ENCODE measurements at places on chromosomes 1 and 21.

- no peak for DNase-seq
Observed at GRCh38 chr1:68904477-68904876, 407.6 kb upstream of the DEPDC1 start.

DNA sequence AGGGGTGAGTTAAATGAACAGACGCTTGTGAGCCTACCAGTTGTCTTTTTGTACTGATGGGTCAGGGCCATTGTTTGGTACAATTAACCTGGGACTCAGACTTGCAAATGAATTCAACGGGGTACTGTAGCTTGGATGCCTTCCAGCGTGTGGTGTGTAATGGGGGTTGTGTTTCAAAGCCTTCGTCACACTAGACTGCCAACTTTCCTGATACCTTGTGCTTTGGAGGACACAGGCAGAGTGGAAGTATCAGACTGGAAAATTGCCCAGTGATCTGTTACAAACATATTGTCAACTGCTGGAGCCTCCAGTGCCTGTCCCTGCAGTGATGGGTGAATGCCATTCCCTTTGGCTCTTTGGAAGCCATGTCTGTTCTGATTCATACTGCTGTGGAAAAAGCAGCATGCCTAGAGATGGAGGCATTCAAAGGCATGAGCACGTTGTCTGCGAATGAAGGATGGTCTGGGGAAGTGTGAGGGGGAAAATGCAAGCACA, 384.5 kb downstream of the LMX1A start:
- DNase-seq: no peak

- no peak for DNase-seq
Observed at GRCh38 chr1:61124696-61125095, 42.3 kb downstream of the NFIA start.

GRCh38 chr1:46372431-46372830, 21.7 kb upstream of the FAAH start:
- no peak for DNase-seq

GRCh38 chr1:191895049-191895448, 263.2 kb upstream of the RGS18 start:
- no peak for DNase-seq

- peak; percentile 29 for DNase-seq
Observed at GRCh38 chr1:1678581-1679380, 13.8 kb downstream of the SLC35E2B start.

- no peak for DNase-seq
Observed at GRCh38 chr1:35605071-35605866, 32.2 kb downstream of the TFAP2E start.

GRCh38 chr1:119634016-119634415, 14.1 kb downstream of the ZNF697 start:
- DNase-seq: no peak

DNA sequence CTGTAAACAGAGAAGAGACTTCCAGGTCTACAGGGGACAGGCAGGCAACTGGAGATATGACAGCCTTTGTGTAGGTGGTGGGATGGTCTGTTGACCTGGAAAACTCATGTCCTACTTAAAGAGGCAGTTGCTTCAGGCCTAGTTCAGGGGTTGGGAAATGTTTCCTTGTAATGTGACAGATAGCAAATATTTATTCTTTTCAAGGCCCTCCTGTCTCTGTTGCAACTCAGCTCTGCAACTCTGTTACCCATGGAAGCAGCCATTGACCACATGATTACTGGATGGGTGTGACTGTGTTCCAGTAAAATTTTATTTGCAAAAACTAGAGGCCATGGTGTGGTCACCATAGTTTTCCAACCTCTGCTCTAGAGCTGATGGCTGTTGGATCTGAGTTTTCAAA, 341.9 kb downstream of the PTBP2 start:
- DNase-seq: no peak

- no peak for DNase-seq
Observed at GRCh38 chr1:219264561-219264960, 90.9 kb downstream of the LYPLAL1 start.

- DNase-seq: no peak
Observed at GRCh38 chr1:167357305-167357704, 136.6 kb downstream of the POU2F1 start.

GRCh38 chr1:188129856-188130838, 1301.4 kb downstream of the PLA2G4A start:
- DNase-seq: no peak

- no peak for DNase-seq
Observed at GRCh38 chr1:53899206-53899628, 5.2 kb downstream of the DIO1 start.

DNA sequence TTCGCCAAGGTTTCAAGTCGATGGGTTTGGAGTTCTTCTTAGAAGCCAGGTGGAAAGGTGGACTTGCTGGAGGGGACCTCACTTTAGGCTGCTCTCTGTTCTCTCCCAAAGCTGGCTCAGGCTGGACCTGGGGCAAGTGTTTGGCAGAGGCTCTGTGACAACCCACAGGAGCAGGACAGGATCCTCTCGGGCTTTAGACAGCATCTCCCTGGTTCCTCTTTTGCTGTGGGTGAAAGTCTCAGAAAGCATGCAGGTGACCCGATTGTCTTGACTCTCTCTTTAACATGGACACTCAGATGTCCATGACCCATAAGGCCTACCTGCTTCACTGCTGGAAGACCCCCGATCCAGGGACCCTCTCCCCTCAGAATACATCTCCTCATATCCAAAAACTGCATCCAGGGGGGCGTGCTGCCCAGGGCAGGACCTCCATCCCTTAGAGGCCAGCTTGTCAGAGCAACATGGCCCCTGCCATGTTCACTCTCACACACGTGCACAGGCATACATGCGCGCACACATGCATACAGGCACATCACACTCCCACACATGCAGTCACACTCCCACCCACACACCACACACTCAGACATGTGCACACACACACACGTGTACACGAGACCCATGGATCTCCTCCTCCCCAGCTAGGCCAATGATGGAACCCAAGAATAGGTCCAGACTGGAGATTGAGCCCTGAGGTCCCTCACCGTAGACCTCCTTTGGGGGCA, 21.3 kb downstream of the MRPL37 start:
- DNase-seq: no peak

DNA sequence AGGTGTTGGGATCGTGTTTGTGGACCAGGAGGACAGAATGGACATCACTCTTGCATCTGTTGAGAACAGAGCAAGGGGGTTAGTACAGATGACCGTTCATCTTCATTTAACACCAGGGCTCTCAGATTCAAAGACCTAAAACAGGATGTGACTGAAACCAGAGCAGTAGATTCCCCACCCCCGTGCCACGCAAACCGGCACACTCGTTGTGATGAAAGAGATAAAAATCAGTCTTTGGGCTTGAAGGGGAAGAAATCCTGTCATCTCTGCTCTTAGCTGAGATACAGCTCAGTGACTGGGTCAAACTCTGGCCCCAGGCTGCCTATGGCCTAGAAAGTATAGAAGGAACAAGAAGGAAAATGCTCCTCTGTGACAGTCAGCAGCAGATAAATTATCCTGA, 146.2 kb upstream of the KRTAP19-8 start:
- DNase-seq: no peak

GRCh38 chr1:14082331-14082730, 382.3 kb downstream of the PRDM2 start:
- no peak for DNase-seq

DNA sequence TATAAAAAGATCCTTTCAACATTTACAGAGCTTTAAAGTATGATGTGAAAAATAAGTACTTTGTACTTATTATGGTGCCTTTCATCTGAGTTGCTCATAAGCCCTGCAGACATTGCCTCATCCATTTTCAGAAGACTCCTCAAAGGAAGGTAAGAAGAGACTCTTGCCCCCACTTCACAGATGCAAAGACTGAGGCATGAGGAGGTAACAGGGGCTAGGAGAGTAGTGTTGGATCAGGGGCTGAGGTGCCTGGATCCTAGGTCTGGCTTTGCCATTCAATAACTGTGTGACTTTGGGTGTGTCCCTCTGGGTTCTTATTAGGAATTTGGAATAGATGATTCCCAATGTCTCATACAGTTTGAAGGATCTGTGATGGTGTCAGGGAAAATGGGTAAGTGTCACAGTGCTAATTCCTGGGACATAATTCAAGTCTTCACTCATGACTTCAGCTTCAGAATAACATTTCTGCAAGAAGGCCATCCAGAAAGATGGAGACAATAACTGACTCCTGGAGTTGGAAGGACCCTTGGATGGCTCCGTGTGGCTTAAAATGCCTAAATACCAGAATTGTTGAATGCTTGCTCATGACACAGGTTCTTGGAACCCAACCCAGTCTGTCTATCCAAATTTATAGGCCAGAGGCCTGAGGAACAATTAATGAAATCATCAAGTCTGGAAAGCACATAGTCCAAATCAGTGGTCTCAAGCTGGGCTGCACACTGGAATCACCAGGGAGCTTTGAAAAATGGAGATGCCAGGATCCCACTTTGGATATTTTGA, 93.1 kb upstream of the RUNX1 start:
- DNase-seq: no peak

- no peak for DNase-seq
Observed at GRCh38 chr1:8364528-8365442, 46.9 kb downstream of the SLC45A1 start.

- no peak for DNase-seq
Observed at GRCh38 chr1:220751111-220751510, 3.0 kb downstream of the MTARC2 start.

GRCh38 chr1:230113593-230114236, 46.7 kb downstream of the GALNT2 start:
- DNase-seq: peak; percentile 91

- DNase-seq: no peak
Observed at GRCh38 chr1:235500971-235501540, 3.2 kb downstream of the B3GALNT2 start.

DNA sequence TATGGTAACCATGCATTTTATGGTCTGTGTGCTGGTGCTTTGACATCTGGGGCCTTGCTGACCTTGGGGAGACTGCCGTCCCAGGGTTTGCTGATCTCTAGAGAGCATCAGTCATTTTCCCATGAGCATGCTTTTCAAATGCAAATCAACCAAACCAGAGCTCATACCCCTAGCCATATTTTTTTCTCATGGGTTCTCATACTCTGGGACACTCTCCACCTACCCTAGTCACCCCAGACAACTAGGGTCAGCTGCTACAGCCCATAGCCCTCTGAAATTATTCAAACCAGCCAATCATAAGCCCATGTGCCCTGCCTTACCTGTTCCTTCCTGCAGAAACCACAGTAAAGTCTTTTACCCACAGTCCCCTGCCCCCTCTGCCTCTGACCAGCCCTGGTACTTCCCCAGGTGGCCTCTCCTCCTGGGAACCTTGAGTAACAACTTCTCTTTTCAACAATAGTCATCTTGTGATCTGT, 132.0 kb downstream of the MAP3K21 start:
- no peak for DNase-seq

DNA sequence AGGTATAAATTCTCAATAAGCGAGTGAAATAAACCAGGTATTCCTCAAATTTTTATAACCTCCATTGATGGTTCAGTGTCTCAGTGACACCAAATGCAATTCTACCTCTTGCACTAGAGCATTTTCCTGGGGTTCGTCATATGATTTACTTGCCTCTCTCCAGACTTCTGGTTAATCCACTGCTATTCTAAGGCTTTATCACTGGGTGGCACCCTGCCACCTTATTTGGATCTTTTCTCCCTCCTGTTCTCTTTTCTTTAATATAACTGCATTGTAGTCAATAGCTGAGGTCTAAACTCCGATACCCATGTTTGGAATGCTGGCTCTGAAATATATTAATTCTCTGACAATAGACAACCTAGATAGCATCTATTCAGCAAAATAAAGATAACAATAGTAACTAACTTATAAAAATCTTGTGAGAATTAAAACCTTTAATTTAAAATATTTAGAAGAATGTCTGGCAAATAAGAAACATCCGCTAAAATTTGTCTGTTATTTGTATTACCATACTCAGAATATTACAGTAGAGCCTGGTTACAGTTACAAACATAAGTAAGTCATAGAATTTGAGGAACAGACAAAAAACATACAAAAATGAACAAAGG, 436.4 kb downstream of the PLA2G4A start:
- DNase-seq: no peak

- no peak for DNase-seq
Observed at GRCh38 chr1:89743788-89744187, 77.0 kb upstream of the LRRC8D start.

- DNase-seq: peak; percentile 83
Observed at GRCh38 chr1:65265651-65266351, 43.5 kb upstream of the DNAJC6 start.

GRCh38 chr1:31657972-31658510, 13.4 kb upstream of the PEF1 start:
- DNase-seq: no peak

DNA sequence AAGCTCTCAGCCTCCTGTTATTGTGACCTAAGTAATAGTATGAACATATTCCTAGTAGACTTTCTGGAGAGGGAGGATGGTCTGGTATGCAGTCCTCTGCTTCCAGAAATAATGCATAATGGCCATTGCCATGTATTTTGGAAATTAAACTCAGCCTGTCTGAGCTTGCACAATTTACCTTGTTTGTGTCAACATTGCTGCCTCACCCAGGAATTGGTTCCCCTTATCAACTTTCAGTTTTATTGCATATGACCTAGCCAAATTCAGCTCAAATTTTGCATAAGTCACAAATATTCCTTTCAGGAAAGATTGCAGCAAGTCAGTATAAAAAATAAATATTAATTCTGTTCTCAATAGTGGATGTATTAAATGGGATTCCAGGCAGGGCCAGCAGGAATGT, 101.9 kb upstream of the SLC5A9 start:
- DNase-seq: no peak

DNA sequence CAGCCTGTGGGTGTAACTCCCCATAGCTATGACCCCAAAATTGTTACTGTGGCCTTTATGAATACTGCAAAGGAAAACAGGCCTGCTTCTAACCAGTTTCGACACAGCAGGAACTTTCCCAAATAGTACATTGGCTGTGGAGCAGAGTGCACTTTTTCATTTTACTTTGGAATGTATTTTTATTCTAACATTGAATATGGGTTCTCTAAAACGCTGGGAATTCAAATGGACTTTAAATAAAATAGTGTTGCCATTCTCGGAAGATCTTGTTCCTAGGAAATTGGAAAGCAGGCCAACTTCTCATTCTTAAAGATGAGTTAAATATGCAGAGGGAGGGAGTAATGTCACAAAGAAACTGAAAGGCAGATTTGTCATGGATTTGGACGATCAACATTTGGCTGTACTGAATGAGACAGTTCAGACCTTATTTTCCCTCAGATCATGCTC, 39.6 kb upstream of the ARHGAP29 start:
- DNase-seq: peak; percentile 32

DNA sequence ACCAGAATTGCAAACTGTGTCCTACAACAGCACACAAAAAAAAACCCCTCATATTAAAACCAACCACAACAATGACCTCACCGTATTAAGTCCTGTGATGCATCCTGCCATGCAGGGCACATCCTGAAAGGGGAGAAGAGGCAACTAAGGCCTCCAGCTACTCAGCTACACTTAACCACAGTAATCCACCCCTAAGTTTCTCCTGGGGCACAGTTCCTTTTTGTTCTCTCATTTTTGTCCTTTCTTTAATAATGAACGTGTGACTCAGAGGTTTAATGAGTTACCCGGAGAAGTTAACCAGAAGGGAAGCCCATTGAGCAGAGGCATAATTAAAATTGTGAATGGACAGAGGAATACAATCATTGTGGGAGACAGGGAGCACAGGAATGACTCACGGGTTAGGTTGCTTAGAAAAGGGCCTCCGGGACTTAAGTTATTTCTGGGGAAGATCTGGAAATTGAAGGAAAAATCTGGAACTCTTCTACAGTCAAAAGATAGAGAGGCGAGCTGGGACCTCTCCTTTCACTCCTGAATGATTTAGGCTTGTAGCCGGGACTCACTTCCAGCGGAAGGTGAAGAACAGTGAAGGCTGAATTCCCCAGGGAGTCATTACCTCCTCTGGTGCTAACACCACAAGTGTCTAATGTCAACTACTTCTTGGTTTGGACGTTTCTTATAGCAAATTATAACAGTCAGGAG, 36.9 kb upstream of the HIVEP3 start:
- DNase-seq: peak; percentile 78

- DNase-seq: no peak
Observed at GRCh38 chr1:230698130-230698529, 15.8 kb downstream of the AGT start.
